ENCODE measurements at places on chromosomes 12 and 14. TPM values are rescaled to one million over a fixed set of nuclear protein-coding genes. Genes with fewer than 3 reads are reported as not detected.

GRCh38 chr12:110224379-110225304 is 56.4 kb upstream of the ATP2A2 start:
- no peaks in the 10 kb centered on the region for H3K4me1 ChIP-seq
- no peak overlapping the region for H3K4me3 ChIP-seq
- no peaks in the 10 kb centered on the region for H3K36me3 ChIP-seq
- DNase-seq, result no peak
- no peak overlapping the region for H3K27ac ChIP-seq
- H3K27me3 ChIP-seq, result peaks cover 13% of the 10 kb centered on the region

GRCh38 chr12:74945771-74946198 is 263.9 kb downstream of the KCNC2 start:
- peak overlapping the region; percentile 8 for H3K27ac ChIP-seq
- H3K36me3 ChIP-seq, result no peaks in the 10 kb centered on the region
- H3K4me3 ChIP-seq, result no peak overlapping the region
- DNase-seq, result no peak
- H3K27me3 ChIP-seq, result no peaks in the 10 kb centered on the region
- H3K4me1 ChIP-seq, result peaks cover 12% of the 10 kb centered on the region

The TAS2R7 gene
- total RNA-seq, result not detected

The KCNMB4 gene
- total RNA-seq, result 0.23 TPM

DNA sequence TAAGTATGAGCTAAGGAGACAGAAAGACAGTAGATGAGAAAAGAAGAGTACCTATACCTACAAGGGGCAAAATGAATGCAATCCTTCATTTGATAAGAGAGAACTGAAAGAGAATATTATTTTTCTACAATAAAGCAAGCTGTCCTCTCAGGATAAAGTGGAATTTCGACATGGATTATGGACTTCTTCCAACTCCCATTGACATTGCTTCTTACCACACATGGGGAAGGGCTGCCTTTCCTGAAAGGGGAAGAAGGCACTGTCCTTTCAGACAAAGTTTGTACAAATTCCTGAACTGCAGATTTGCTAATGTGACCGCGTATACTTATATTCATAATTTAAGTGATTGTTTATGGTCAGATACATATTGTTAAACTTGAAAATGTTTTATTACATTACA is 4.3 kb upstream of the HEBP1 start:
- H3K36me3 ChIP-seq, result no peaks in the 10 kb centered on the region
- no peak overlapping the region for H3K4me3 ChIP-seq
- no peak for DNase-seq
- H3K27ac ChIP-seq, result no peak overlapping the region
- H3K27me3 ChIP-seq, result peaks cover 35% of the 10 kb centered on the region

DNA sequence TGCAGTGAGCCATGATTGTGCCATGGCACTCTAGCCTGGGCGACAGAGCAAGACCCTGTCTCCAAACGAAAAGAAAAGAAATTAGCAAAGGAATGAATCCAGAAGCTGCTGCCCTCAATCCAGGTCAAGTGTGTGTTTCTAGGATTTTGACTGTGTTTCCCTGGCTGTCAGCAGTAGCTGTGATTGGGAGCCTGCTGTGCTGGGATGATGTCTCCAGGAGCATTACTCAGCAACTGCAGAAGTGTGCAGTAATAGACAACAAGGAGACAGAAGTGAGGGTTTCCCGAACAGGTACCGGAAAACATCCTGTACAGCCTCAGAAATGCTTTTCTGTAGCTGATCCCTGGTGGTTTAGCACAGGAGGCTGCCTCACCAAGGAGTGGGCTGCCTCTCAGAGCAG is 492.5 kb downstream of the FUT8 start:
- H3K4me1 ChIP-seq, result peaks cover 18% of the 10 kb centered on the region
- H3K27ac ChIP-seq, result no peak overlapping the region
- H3K36me3 ChIP-seq, result peaks cover 26% of the 10 kb centered on the region
- no peaks in the 10 kb centered on the region for H3K27me3 ChIP-seq
- no peak for DNase-seq

- H3K27ac ChIP-seq, result no peak overlapping the region
- no peaks in the 10 kb centered on the region for H3K4me1 ChIP-seq
- H3K27me3 ChIP-seq, result no peaks in the 10 kb centered on the region
- H3K4me3 ChIP-seq, result no peak overlapping the region
- H3K36me3 ChIP-seq, result no peaks in the 10 kb centered on the region
- no peak for DNase-seq
These were observed 571.0 kb downstream of the TMTC2 start for GRCh38 chr12:83257726-83258125.

GRCh38 chr14:59360923-59361794 is 104.0 kb downstream of the GPR135 start:
- H3K27ac ChIP-seq, result no peak overlapping the region
- H3K4me1 ChIP-seq, result no peaks in the 10 kb centered on the region
- DNase-seq, result no peak

DNA sequence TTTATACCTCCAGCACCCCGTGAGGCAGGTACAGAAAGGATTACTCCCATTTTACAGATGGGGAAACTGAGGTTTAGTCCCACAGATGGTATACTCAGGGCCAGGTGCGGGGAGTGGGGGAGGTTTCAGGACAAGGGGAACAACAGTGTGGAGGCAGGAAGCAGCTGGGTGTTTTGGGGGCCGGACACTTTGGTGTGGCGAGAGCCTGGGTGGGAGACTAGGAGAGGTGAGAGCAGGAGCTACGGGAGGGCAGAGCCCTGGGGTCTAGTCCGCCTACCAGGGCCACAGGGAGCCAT is 61.7 kb downstream of the DIO3 start:
- no peaks in the 10 kb centered on the region for H3K36me3 ChIP-seq
- H3K4me3 ChIP-seq, result no peak overlapping the region
- DNase-seq, result no peak
- no peak overlapping the region for H3K27ac ChIP-seq
- peaks cover 5% of the 10 kb centered on the region for H3K27me3 ChIP-seq
